T-cell (primary cell): ENCODE measurements at places on chromosomes 5 and 9. TPM values are rescaled to one million over a fixed set of nuclear protein-coding genes. Genes with fewer than 3 reads are reported as not detected.

Gene ALDOB
- not detected for total RNA-seq

DNA sequence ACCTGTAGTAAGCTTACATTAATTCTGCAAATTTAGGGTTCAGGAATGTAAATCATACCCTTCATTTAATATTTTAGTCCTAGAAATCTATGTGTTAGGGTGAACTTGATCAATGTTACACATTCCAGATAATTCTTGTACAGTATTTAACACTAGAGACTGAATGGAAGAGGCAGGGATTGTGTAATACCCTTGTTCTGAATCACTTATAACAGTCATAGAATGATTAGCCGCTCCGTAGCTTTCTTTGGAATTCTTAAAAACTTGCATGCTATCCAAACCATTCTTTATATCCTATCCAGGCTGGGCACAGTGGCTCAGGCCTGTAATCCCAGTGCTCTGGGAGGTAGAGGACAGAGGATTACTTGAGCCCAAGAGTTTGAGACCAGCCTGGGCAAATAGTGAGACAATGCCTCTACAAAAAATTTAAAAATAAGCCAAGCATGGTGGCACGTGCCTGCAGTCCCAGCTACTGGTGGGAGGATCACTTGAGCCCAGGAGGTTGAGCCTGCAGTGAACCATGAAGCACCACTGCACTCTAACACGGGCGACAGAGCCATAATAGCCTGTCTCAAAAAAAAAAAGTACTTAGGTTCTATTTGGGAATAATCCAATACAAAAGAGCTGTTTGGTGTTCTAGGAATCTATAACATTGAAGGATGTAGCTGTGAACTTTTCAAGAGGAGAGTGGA lies 8.3 kb downstream of the ZNF483 start:
- DNase-seq = no peak

GRCh38 chr5:147240266-147240985 lies 5.6 kb downstream of the STK32A start:
- DNase-seq = no peak

Gene KIF3A
- 15.2 TPM for total RNA-seq
